ENCODE measurements at places on chromosomes 12 and 14.

- no peak for DNase-seq
Measured at GRCh38 chr14:83712418-83713129, 1817.4 kb upstream of the FLRT2 start.

- no peak for DNase-seq
Measured at GRCh38 chr12:5203274-5203673, 159.6 kb downstream of the KCNA5 start.

- no peak for DNase-seq
Measured at GRCh38 chr14:78399316-78399889, 229.2 kb downstream of the NRXN3 start.

GRCh38 chr14:76936483-76936882, 92.0 kb downstream of the IRF2BPL start:
- DNase-seq: no peak

DNA sequence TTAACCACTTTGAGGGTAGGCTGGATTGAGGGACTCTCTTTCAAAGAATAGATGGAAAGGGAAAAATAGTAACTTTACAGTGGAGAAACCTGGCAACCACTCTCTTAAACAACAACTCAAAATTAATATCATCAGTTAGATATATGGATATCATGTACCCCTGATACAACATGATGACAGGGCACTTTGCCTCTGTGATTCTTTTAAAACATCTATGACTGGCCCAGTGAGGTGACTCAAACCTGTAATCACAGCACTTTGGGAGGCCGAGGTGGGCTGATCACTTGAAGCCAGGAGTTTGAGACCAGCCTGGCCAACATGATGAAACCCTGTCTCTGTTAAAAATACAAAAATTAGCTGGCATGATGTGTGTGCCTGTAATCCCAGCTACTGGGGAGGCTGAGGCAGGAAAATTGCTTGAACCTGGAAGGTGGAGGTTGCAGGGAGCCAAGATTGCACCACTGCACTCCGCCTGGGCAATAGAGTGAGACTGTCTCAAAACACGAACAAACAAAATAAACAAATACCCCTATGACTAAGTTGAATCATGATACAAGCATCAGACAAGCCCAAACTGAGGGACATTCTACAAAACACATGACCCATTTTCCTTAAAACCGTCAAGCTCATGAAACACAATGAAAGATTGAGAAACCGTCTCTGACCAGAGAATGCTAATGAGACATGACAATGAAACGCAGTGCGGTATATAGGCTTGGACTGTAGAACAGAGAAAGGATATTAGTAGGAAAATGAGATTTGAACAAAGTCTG, 26.4 kb upstream of the SLC7A8 start:
- no peak for DNase-seq

GRCh38 chr12:53940443-53941014, 1.9 kb downstream of the HOXC13 start:
- DNase-seq: no peak

DNA sequence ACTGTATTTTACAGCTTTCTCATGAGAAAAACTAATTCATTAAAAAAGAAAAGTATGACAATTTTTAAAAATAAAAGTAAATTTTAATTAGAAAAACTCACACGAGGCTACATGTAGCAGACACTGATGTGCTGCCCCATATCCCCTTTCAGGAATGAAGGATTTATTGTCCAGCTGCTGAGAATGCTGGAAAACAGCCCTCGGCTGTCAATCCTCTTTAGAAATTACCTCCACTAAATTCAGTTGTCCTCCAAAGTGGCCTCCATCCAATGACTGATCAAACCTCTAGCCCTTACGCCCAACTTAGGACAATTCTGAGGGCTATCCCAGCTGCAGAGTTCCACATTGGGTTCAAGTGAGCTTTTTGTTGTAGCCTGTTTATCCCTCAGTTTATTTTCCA, 29.8 kb upstream of the AP4S1 start:
- no peak for DNase-seq

GRCh38 chr12:58889557-58889956, 30.7 kb downstream of the LRIG3 start:
- no peak for DNase-seq
